Right renal cortex interstitium (tissue), 3 donors: ENCODE measurements at places on chromosomes 5 and 9. TPM values are rescaled to one million over a fixed set of nuclear protein-coding genes. Genes with fewer than 3 reads are reported as not detected.

DNA sequence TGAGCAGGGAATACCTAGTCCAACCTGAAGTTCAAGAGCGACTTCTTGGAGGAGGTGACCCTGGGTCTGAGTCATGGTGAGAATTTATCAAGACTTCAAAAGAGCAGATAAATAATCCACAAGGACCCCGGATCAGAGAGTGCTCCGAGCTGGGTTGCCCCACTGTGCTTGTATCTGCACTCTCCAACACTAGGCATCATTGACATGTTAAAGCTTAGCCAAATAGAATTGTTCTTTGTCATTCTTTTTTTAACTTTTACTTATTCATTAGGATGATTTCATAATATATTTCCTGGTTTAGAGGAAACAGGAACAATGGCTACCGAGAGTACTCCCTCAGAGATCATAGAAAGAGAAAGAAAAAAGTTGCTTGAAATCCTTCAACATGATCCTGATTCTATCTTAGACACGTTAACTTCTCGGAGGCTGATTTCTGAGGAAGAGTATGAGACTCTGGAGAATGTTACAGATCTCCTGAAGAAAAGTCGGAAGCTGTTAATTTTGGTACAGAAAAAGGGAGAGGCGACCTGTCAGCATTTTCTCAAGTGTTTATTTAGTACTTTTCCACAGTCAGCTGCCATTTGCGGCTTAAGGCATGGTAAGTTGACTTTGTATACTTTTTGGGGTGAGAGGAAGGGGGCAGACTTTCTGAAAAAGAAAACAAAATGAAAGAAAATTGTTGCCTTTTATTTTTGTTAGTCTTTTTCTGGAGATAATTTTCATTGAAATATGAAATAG is at the start of gene CARD6:
TSS of gene CARD6 (plus strand) at position 300 of the 738 bp plus-strand sequence. CDS start at position 316, 16 bp downstream.
- no peak for DNase-seq

The MAMDC2 gene
- polyA plus RNA-seq: 7.3 TPM

- no peak for DNase-seq
Measured at GRCh38 chr9:98453589-98454311, 198.3 kb upstream of the TBC1D2 start.

DNA sequence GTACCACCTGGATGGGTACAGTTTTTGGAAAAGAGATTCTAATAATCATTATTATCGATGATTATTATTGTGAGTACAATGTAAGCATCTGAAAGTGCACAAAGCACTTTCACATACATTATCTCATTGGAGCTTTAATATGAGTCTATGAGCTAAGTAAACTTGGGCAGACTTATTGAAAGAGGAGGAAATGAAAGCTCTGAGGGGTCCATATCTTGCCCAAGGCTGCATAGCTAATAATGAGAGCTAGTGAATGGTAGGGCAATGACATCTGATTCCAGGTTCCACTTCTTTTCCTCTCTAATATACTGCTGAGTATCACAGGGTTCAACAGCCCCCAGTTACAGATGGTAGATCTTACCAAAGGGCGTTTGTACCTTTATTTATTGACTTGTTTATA is 26.1 kb downstream of the TIMD4 start:
- no peak for DNase-seq

DNA sequence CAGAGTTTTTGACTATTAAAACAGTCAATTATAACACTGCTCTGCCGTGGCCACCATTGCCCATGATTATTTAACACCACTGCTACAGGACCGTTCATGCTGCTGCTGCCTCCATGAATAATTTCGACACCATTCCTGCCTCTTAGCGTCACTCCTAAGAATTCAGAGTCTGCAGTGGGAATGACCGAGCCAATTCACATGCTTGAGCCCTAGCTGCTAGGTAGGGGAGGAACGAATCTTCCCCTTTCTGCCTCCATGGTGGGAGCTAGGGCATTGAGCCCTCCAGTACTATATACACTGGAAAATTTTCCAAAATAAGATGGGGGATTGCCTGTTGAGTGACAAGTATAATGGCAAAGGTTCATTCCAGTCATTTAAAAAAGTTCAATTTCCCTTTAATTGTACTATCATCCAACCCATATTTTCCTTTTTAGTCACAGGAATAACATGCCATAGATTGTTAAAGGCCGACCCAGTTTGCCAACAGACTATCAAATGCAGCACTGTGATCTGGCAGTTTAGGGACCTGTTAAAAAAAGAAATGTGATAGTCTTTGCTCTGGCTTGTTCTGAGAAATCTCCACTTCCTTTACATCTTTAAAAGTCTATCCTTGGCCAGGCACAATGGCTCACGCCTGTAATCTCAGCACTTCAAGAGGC is 13.5 kb upstream of the B4GALT1 start:
- no peak for DNase-seq

GRCh38 chr5:76331126-76331525 is 72.0 kb upstream of the IQGAP2 start:
- no peak for DNase-seq

The SPINK4 gene
- not detected for polyA plus RNA-seq

The ZNF483 gene
- 2.2 TPM for polyA plus RNA-seq

The FGF1 gene
- polyA plus RNA-seq: 28.3 TPM

DNA sequence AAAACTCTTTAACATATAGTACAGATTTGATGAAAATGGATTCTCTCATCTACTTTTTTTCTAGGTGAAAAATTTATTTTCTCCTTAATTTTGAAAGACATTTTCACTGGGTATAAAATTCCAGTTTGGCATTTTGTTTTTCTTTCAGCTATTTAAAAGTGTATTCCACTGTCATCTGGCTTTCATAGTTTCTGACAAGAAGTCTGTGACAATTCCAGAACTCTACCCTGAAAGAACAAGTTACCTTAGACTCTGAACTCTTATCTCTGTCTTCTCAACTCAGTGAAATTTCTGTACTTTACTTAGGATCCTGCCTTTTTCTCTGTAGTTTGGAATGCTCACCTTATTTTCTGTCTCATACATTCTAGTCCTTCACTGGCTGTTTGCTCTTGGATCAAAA is 161.7 kb downstream of the RANBP17 start:
- no peak for DNase-seq

DNA sequence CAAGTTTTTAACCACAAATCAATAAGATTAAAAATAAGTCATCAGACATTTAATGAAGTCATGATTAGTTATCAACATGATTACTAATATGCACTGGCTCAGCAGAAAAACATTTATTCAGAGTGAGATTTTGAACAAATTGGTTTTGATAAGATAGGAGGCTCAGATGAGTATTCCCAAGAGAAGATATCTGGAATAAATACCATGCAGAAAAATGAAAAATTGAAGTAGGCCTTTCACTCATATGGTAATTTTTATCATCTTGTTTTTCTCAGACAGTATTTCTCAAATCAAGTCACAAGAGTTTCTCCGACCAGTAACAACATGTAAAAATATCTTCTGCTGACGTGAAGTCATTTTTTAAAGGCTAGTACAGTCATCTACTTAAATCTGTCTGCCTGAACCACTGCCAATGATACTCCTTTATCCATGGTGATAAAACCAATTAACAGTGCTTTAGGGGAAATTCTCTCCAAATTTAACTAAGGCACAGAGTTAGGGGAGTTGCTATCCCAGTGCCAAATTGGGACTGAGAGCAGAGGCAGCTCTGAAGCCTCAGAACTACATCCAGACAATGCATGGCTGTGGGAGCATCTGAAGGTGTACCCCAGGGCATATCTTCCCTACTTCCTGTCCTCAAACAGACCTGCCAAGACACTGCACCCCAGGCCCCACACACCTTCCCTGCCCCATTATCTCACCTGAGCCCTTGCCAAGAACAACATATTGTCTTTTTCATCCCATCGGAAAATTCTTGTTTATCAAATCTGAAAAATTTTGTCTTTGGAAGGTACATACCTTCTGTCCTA is 105.5 kb upstream of the TSLP start:
- no peak for DNase-seq

The WDR38 gene
- polyA plus RNA-seq: 0.37 TPM

The OMD gene
- polyA plus RNA-seq: 0.41 TPM

DNA sequence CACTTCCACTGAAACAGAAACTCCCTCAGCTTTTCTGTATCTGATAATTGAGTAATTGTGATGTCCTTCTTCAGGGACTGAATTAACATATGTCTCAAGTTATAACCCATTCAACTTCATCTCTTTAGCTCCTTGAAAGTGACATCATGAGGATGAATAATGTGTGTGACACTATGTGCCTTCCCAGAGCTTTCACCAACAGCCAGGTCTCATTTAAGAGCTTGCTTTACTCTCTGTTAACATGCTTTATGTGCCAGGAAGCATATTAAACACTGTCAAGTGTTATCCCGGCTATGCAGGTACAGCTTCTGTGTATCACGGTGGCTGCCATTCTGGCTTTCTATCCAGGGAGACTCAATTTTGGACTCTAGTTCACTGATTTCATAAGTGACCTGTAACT is 799.9 kb downstream of the CDH12 start:
- DNase-seq: no peak
